Inflammatory macrophage treated with lipopolysaccharide for 1 hour (primary cell): ENCODE measurements at places on chromosomes 7 and 10.

- DNase-seq: no peak
Measured at GRCh38 chr10:133127291-133128125, 32.5 kb upstream of the KNDC1 start.

GRCh38 chr10:49115796-49116508 lies 630 bp upstream of the VSTM4 start:
- DNase-seq: no peak

DNA sequence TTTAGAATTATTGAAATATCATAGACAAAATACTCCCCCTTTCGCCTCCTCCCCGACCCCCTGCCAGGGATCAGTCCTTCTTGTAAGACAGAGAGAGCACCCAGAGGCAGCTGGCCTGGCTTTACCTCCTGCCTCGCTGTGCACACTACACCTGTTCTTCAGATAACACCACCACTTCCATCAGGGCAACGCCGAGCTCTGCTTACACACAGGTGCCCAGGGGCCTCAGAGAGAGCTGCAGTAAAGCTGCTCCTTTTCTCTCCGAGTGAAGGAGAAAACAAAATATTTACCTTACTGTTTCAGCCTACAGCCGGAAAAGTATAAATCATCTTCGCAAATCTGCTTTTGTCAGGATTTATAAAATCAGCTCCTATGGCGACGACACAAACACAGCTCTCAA lies 80.7 kb downstream of the HIPK2 start:
- no peak for DNase-seq

DNA sequence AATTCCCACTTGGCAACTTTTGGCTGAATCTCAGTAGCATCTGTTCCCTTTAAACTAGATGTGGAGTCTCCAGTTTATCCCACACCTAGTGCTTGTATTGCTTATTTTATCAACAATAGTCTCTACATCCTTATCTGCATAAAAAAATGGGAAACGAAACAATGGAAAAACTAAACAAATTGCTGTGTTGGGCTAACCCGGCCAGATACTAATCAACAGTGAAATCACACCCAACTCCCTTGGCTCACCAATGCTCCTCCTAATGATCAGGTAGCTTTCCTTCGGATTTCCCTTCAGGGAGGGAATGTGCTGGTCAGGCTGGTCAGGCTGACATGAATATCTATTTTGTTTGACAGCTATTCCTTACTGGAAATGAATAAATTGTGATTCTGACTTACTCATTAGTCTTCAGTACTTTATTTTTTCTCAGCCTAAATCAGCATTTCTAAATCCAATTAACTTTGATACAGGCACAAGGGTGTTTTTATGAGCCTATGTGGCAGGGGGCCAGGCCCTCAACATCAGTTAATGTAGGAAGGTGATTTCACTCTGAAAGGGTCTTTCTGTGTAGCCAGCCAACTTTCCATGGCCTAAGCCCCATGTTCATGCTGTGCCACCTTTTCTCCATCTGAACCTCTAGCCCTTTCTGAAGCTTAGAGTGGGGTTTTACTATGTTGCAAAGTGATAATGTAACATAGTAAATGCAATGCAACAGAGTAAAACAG lies 170.5 kb upstream of the NPSR1 start:
- no peak for DNase-seq

GRCh38 chr10:34473174-34474008 lies 341.7 kb downstream of the PARD3 start:
- no peak for DNase-seq

GRCh38 chr10:78335371-78335690 lies 301.7 kb downstream of the RPS24 start:
- DNase-seq: no peak

DNA sequence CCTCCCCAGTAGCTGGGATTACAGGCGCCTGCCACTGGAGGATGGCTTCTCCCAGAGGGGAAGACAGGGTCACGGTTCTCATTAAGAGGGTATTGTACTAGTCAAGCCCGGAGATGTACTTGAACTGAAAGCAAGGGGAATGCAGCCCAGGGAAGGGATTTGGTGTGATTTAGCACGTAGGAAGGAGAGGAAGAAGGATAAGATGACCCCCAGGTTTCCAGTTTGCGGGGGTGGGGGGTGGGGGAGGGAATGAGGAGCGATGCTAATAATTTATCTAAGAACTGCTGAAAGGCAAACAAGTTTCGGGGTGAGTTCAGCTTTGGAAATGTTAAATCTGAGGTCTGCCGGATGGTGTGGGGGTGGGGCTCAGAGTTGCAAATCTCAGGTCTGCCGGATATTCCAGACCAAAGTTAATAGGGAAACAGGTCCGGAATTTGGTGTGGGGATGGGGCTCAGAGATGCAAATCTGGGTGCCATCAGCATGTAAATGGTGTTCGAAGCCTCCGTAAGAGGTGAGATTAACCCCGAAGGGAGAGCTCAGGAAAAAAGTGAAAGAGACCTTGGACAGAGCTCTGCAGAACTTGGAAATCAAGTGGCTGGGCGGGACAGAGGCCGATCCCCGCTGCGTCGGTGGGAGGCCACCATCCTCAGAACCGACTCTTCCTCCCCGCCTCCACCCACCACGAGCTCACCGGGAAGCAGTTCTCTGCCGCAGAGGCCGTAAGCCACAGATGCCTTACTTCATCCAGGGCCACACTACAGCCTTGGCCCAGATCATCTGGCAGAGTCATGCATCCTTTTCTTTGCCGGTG lies 1.6 kb upstream of the SEPHS1 start:
- peak; percentile 59 for DNase-seq

GRCh38 chr7:155232911-155233310 lies 64.8 kb upstream of the INSIG1 start:
- DNase-seq: no peak

DNA sequence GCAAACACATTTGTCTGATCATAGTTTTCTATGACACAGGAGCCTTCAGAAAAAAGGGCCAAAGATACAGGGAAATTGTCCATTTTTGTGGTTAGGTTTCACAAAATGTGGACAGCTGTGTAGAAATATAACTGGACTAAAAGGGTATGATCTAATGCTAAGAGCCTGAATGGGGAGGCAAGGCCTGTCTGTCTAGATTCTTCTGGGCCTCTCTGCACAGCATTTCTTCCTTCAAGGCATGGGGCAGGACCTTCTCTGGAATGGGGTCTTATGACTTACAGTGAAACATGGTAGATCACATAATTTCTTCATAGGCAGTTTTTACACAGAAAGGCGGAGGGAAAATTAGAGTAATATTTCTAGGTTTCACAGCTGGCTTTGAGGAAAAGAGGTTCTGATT lies 795.7 kb downstream of the GRID1 start:
- no peak for DNase-seq

- DNase-seq: no peak
Measured at GRCh38 chr7:129612112-129613015, 844 bp downstream of the NRF1 start.

DNA sequence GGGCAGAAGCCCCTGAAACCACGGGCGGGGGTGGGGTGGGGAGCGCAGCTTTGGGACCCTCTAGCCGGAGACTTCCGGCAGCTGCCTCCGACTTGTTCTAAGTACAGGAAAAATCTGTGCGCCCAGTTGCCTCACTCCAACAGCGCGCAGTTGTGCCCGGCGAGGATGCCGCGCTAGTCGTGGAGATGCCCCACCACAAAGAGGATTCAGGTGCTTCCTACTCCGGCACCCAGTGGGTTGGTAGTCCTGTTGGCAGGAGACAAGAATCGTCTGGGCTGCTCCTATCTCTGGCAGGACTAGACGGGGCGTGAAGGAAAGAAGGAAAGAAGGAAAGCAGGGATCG lies 465 bp upstream of the NPY start:
- DNase-seq: no peak

DNA sequence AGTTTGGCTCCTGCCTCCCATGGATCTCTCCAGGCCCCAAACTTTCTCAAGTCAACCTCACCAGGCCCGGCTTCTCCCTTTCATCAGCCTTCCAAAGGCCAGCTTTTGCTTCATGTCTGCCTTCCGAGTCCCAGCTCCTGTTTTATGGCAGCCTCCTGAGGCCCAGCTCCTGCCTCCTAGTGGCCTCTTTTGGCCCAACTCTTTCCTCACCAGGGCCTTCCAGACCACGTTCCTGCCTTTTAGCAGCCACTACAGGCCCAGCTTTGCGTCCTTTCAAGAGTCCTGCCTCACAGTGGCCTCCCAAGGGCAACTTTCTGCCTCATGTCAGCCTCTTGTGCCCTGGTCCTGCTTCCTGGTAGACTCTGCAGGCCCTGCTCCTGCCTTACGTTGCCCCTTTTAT lies 15.3 kb upstream of the TMEM248 start:
- DNase-seq: no peak

DNA sequence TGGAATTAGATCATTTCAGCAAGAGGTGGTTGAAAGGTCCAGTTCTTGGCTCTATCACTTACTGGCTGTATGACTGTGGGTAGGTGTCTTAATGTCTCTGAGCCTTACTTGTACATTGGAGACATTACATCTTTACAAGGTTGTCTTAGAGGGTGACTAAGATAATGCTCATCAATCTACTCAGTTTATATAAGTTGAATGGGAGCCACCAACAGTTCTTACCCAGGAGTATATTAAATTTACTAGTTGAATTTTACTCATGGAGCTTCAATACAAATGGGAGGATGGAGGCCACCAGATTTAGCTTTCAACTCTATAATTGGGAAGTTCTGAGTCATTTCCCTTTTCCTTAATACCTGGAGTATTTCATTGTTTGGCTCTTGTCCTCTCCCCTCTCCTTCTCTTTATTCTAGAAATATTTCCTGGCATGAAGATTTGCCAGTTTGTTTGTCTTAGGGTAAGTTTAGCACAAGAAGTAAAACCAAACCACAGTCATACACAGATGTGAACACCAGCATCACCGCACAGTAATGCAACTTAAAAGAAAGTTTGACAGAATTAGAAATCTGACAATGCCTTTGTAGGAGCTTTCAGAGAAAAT lies 222.8 kb downstream of the LRMDA start:
- no peak for DNase-seq

DNA sequence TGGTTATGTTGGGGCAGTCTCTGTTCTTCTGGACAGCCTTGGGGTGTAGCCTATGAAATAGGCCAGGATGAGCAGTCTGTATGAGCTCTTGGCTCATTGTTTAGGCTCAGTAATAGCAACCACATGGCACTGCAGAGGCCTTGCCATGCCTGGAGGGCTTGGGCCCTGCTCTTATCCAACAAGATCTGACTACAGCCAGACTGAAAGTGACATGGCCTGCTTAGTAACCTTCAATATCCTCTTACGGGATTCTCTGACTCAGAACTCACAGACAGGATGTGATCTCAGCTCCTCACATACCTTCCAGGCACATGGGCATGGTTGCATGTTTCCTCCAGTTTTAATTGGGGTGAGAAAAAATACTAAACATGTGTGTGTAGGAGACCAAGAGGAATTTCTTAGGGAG lies 289.3 kb downstream of the PTEN start:
- peak; percentile 21 for DNase-seq

- no peak for DNase-seq
Measured at GRCh38 chr7:25031007-25031406, 51.0 kb upstream of the OSBPL3 start.

DNA sequence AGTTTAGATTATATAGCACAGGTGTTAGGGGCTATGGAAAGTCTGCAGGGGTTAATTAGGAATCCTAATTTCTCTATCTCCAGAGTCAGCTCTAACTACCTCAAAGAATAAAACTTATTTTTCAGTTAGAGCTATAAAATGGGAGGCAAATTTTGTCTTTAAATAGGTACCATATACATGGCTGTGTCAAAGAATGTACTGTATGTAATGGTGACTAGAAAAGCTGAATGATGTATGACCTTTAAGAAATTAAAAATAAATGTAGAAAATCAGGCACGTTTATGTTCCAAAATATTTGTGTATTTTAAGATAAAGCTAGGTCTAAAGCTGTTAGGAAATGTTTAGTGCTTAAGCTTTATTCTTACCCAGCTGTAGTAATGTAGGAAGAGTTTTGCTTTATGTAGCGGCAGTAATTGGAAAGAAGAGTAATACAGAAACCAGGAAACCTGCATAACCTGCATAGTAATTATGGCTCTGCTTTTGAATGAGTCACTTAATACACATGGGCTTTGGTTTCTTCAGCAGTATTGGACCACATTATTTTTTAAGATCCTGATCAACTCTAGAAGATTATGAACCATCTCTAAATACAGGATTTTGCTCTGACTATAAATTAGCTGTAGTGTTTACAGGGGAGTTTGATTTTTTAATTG lies 85.0 kb downstream of the KMT2E start:
- DNase-seq: no peak

DNA sequence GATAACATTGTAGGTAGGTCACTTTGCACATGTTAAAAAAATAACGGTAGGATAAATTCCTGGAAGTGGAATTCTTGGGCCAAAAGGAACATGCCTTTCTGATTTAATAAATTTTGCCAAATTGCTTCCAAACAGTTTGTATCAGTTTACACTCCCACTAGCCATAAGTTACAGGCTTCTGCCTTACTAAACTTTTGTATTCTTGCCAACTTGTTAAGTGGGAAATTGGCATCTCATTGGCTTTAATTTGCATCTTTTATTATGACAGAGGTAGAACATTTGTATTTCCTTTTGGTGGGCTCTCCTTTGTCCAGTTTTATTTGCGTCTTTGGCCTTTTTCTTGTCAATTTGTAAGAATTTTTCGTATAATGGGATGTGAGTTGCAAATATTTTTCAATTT lies 38.3 kb upstream of the FAM180A start:
- no peak for DNase-seq

GRCh38 chr7:135197906-135198655 lies 13.2 kb downstream of the WDR91 start:
- DNase-seq: no peak

DNA sequence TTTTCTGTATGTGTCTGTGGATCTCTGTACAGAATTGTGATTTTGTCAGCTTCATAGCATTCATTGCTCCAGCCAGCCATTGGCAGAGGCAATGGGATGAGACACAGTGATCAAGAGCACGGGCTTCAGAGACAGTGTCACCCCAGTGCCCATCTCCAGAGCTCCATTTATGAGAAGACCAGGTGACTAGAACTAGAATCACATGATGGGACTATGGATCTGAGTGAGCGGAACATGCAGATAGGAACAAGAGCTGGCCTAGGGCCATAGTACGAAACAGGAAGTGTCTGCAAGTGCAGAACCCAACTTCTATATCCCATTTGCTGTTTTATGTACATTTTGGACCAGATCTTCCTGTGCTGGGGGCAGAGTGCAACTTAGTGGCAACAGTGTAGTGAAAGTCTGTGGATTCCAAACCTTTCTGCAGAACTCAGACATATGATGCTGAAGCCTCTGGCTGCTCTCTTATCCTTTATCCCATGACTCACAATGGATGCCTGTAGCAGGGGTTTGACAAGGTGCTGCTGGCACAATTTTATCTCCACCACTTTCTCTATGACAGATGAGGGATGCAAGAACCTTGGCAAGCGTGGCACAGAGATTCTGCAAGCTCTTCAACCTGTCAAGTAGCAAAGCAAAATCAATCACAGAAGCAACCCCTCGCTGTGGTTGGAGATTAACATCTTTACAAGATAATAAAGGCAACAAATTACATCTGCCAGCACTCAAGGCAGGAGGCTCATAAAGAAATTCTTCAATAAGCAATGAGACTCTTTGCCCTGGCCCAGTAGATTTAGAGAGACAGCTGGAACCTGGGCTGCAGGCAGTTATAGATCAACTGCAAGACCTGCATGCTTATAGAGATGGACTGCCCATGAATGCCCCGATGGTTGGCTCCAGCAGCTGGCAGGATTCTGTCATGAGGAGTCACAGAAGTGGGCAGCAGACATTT lies 681.3 kb downstream of the TNS3 start:
- no peak for DNase-seq
